ENCODE measurements at places on chromosomes 3 and 15. TPM values are rescaled to one million over a fixed set of nuclear protein-coding genes. Genes with fewer than 3 reads are reported as not detected.

Gene GP9
- total RNA-seq: not detected

Gene ZNF660
- total RNA-seq: 6.2 TPM

Gene SHF
- total RNA-seq: 8.0 TPM

Gene MESP1
- 0.69 TPM for total RNA-seq

- no peak for DNase-seq
Observed at GRCh38 chr3:13346481-13347389, 73.4 kb downstream of the NUP210 start.

DNA sequence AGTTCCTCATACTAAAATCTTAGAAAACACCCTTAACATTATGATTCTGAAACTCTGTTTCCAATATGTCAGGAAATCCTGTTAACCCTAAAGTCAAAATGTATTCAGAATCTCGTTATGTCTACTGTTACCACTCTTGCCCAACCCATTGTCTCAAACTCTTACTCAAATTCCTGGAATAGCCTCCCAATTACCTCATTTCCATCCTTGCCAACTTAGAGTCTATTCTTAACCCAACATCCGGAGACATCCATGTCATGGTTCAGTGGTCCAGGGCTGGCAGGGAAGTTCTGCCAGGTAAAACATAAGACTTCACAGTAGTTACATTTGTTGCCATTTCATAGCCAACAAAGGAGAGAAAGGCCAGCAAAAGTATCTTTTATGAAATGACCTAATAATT lies 593.9 kb downstream of the PYDC2 start:
- no peak for DNase-seq
